ENCODE measurements at places on chromosomes 6 and 20.

DNA sequence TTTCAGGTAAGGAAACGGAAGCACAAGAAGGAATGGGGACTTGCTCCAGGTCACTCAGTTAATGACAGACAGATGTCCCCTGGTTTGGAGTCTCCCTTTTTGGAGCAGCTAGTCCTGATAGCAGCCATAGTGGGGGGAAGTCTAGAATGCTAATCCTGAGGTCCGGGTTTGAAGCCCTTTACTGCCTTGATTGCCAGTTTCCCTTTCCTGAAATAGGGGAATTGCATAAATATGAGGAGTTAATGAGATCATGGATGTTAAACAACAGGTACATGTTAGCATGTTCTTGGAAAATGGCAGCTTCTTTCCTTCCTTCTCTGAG is 341 bp upstream of the TTPAL start:
- no peak for DNase-seq

- DNase-seq, result no peak
These were observed 349.4 kb downstream of the PREX1 start for GRCh38 chr20:48478370-48478769.

DNA sequence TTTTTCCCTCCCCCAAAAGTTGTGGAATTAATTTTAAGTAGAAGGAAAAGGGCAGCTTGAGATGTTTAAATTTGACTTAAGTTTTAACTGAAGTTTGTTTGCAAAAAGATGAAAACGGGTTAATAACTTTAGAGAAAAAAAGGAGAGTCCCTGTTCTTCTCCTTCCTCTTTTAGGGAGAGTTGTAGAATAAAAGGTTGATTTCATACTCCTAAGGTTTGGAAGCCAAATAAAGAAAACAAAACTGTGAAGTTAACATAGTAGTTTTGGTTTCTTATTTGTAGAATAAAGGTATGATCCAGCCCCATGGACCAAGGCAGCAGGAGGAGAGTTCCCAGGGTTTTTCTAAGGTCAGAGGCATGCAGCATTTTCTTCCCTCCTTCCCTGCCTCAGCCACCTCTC is 33.4 kb downstream of the FOXO3 start:
- DNase-seq, result no peak

GRCh38 chr6:155434829-155435423 is 20.7 kb downstream of the NOX3 start:
- DNase-seq, result no peak

DNA sequence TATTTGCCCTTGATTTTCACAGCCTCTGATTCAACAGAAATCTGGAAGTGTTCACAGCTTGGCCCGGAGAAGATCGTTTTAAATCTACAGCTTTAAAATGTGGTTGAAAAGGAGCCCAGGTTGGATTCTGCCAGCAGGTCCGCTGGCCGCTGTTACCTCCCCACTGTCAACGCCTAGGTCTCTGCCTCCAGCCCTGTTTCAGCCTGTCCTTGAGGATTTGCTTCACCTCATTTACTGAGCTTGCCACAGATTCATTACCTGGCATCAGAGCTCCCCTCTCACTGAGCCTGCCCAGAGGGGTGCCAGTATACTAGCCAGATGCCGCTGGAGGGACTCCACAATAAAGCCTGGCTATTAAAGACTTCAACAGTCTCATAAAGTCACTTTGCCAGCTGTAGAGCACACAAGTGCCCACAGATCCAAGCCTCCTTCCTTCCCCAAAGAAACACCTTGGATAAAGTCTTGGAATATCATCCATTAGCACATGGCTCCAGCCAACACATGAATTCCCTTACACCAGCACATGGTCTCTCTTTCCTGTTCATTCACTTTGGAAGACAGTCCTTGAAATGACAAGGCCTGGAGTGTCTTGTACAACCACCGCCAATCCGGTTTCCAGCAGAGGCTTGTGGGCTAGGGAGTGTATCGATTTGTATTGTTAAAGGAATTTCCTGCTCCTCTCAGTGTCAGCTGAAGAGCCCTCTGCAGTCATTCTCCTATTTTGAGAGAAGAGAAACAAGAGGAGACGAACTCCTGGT is 9.5 kb upstream of the NR2E1 start:
- no peak for DNase-seq
